ENCODE measurements at places on chromosomes 5 and 9.

- no peak for DNase-seq
Observed at GRCh38 chr9:134177624-134178393, 13.4 kb upstream of the RNU6ATAC start.

GRCh38 chr9:90702441-90702955 lies 59.9 kb upstream of the DIRAS2 start:
- no peak for DNase-seq

DNA sequence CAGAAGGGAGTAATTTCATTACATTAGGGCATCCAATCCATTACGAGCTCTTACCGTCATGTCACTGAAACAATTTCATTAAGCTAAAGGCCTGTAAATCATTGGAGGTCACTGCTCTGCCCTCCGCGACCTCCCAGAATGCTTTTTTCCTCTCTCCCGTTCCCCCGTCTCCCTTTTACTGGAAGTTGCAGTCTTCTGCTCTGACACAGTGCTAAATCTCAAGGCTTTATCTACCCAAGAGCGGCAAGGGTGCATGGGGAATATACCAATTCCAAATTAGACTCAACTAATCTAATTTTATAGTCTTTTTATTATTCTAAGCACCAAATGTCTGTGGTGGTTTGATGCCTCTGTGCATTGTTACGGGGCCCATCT lies 265.7 kb upstream of the PANK3 start:
- DNase-seq, result no peak

DNA sequence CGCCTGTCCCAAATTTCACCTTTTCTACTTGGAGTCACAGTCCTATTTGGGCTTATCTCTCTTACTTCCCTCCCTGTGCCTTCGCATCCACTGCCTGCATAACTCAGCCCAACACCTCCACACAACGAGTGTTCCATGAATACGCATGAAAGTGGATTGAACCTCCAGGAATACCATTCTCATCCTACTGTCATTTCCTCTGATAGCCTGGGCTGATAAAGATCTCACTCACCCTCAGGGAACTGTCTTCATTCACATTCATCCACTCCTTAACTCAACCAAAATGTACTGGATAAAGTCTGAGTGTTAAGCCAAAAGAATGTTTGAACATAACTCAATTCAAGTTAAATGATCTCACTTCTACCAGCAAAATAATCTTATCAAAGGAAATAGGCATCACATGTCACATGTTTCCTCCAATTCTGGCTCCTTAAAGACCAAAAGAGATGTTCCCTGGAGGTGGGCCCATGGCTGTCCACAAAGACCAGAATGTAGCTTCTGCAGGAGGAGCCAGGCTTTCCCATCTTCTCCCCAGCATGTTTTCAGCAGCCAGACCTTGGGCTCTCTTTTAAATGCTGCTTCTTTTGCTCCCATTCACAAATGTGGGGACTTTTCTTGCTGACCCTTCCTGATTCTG lies 28.4 kb upstream of the TRIO start:
- DNase-seq, result no peak

DNA sequence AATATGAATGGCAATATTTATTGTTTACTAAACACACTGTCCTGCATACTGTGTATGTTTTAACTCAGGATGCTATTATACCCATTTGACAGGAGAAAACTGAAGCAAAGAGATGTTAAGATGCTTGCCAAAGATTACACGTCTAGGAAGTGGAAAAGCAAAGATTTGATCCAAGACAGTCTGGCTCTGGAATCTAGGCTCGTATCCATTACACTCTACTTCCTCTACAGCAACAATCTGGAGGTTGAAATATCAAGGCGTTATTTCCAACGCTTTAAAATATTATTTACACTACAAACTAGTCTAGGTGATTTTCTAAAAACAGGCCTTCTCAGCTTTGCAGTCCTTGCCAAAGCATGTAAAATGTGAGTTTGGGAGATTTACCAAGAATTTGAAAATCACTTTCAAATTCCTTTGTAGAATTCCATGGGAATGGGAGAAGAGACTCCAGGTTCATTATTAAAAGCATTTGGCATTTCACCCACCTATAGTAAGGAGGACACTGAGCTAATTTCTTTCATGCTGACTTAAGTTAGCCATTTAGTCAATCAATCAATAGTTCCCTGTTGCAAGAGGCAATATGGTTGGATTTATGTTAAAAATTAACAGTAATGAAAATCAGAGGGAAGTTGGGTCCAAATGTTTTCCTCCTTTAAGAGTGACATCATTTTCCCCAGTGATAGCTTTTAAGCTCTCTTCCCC lies 356.3 kb upstream of the SMARCA2 start:
- no peak for DNase-seq

GRCh38 chr5:9596824-9597223 lies 33.3 kb downstream of the TAS2R1 start:
- DNase-seq, result no peak

DNA sequence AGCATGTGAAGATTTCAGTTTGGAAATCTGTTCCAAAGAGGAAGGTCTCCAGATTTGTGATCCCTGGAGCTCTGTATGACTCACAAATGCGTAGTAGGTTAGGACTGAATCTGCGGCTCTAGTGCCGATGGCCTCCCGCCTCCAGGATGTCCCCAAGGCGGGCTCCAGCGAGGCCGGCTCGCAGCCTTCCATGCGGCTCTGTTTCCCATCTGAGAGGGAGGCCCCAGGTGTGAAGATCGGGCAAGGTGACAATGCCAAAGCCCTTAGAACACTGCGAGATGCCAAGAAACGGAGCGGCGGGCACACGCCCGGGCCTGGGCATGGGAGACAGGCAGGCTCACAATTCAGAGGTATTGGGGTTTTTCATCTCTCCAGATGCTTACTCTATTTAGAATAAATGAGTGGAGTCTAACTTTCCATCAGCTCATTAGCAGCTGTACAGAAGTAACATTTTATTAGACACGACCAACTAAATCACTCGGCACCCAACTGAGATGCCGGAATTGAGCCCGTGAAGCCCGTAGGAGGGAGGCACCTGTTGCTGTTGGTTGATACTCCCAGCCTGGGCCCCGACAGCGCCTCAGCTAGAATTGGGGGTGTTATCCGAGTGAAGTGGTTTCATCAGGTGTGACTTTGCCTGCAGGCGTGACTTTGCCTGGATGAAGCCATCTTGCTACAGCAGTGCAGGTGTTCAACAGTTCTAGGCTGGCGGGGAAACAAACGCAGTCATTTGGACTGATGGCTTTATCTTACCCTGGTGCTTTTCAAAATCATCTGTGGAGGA lies 7.4 kb upstream of the MRPS2 start:
- DNase-seq, result no peak

DNA sequence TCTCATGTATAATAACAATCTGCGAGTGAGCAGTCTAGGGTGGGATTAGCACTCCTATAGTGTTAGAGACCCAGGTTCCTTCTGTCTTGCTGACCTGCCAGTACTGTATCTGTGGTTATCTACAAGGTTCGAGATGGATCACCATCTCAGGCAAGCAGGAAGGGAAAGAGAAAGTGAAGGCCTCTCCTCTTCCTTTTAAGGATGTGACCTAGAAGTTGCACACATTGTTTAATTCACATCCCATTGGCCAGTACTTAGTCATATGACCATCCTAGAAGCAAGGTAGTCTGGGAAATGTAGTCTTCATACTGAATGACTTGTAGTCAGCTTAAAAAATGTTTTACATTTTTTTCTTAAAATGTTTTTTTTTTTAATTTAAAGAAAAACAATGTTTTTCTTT lies 168.6 kb downstream of the CARTPT start:
- no peak for DNase-seq

- DNase-seq, result no peak
Observed at GRCh38 chr9:87887661-87888480, 5.2 kb downstream of the SPATA31E1 start.

DNA sequence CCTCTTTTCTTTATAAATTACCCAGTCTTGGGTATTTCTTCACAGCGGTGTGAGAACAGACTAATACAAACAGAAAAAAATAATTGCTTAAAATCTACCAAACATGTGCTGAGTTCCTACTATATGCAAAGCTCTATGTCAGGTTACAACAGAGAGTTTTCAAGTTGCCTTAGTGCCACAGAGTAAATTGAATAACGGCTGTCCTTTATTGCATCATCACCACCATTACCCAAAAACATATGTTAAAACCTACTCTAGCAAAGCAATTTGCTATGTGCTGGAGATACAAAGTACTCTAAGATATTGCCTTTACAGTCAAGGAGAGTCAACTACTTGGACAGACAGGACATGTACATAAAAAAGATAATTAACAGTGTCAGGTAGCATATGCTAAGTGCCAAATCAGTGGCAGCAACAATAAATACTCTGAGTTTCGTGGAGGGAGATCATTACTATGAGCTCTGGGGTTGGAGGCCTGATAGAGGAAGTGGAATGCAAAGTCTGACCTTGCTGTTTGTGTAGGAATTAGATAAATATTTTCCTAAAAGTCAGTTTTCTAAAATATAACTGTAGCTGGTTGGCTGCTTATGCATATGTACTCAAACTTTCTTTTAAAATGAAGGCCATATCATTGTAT lies 1058.7 kb upstream of the WWC1 start:
- no peak for DNase-seq

- no peak for DNase-seq
Observed at GRCh38 chr9:15372455-15372854, 50.2 kb upstream of the SNAPC3 start.

GRCh38 chr5:151758141-151758429 lies 346 bp downstream of the ATOX1 start:
- no peak for DNase-seq

DNA sequence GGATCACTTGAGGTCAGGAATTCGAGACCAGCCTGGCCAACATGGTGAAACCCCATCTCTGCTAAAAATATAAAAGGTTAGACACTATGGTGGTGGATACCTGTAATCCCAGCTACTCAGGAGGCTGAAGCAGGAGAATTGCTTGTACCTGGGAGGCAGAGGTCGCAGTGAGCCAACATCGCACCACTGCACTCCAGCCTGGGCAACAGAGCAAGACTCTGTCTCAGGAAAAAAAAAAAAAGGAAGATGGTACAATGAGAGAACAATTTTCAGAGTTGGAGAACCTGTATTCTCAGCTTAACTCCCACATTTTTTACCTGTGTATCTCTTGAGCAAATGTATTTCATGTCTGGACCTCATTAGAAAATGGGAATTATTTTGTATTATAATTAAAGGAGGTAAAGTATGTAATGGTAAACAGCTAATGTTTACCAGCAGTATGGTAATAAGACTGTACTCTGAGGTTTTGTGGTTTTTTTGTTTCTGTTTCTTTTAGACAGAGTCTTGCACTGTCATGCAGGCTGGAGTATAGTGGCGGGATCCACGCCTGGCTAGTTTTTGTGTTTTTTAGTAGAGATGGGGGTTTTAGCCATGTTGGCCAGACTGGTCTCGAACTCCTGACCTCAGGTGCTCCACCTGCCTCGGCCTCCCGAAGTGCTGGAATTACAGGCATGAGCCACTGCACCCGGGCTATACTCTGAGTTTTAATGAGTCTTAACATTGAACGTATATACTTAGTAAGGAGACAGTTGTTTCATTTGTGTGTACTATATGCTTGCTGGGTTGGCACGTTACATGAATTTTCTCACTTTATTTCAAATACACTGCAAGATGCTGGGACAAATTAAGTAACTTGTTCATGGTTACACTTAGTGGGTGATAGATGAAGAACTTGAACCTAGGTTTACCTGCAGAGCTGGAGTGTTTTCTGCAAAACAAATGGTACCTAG lies 16.2 kb downstream of the UHRF2 start:
- DNase-seq, result no peak

Data from cortex of kidney (tissue), 1 donor.